ENCODE measurements at places on chromosomes 5 and 9.

- ATAC-seq, result no peak
Measured at GRCh38 chr9:68904454-68904853, 109.5 kb downstream of the PRKACG start.

- ATAC-seq, result no peak
Measured at GRCh38 chr5:1095302-1095989, 16.4 kb downstream of the SLC12A7 start.

DNA sequence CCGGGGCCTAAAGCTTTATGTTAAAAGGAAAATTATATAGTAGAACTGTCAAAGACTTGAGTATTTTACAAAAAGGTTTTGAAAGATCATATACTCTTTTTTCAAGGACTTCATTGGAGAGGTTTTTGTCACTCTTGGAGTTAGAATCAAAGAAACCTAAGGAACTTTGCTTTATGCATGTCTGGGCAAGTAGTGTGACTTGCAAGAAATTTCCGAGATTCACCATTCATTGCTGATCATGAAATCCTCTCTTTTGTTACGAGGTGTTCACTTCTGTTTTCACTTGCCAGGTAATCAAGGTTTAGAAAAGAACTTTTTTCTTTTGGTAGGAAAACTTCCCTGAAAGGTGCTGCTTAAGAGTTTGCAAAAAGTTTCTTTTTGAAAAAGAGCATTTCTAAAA lies 64.8 kb downstream of the NUP214 start:
- ATAC-seq, result no peak

DNA sequence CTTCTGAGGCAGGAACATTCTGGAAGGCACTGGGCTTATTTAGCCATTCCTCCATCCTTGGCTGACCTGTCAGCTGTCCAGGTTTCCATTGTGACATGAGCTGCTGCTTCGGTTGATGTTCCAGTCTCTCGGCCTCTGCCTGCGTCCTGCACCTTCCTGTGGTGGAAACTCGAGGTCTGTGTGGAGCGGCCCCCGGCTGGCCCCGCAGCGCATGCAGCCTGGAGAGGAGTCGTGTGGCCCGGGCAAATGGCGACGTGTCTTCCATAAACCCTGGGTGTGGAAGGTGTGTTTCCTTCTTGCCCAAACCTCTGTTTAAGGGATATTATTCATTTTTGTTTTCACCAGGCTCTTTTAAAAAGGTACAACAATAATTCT lies 36.5 kb upstream of the SLC9A3 start:
- no peak for ATAC-seq

DNA sequence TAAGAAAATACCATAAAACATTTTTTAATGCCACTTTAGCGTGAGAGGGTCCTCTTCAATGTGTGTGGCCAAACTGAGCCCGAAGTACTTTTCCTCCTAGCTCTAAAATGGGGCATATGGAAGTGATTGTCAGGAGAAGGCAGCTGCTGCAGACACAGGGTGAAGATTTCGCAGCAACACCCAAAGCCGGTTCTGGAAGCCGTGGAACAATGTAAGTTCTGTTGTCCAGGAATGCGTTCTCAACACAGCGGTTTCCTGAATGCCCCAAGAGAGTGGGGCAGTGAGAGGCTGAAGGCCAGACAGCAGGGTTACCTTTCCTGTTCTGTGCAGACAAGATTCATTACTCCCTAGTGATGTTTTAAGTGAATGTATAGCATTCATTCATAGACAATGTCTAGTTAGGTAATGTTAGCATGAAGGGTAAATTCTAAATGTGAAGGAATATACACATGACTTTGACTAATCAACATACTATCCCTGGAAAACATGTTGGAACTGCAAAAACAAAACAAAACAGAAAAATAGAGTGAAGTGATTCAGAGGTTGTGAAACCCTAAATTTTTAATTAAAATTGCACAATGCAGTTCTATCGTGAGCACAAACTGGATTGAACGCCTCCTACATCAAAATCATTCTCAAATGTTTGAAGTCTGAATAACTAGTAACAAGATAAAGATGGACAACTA lies 197.0 kb upstream of the SEMA6A start:
- peak; percentile 13 for ATAC-seq

GRCh38 chr9:88536951-88537760 lies 2.2 kb downstream of the NXNL2 start:
- no peak for ATAC-seq

DNA sequence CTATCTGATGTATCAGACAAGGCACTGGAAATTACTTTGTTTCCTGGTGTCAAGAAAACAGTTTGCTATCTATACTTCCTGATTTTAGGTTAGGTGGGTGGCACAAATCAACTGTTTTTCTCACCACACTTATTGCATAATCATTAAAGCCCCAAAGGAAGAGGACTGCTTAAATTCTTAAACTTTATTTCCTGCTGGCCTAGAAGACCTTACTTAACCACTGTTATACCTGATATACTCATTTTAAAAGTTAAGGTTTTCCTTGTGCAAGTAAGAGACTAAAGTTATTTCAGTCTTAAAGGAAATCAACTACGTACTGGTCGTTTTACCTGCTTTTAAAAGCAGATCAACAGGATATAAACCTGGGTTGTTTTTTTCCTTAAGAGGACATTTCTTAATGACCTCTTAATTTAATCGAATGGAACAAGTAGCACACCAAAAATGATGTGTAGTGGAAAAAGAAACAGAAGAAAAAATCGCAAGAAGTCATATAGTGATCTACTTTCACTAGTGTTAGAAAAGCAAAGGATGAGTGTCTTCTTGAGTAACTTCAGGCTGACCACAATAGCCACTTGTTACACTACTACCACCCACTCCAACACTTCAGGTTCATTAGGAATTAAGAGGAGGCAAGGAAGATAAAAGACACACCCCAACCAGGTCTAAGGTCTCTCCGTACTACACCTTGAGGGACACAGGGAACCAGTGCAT lies 974 bp downstream of the CLINT1 start:
- peak; percentile 4 for ATAC-seq

DNA sequence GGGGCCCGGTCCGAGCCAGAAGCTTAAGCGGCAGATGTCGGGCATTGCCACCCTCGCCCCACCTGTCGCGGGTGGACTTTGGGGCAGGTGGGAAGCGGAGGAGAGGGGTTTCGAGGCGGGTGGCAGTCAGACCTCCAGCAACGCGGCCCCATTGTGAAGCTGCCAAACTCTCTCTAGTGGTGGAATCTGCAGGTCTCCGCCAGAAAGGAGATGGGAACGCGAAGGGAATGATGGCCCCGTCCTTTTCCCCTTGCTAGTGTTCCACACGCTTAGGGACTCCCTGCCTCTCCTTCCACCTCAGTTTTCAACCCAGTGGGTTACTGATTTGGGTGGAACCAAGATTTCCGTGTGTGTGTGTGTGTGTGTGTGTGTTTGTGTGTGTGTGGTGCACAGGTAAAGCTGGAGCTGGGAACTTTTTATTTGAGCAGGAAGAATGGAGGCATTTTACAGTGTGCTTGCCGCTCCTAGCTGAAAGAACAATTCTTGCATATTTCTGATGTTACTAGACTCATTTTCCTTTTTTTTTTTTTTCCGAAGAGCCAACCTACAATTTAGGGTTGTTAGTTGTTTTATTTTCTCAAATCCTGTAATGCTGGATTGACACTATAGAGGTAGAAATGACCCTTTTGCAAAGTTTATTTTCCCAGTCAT lies 1.3 kb downstream of the MACIR start:
- ATAC-seq, result no peak

DNA sequence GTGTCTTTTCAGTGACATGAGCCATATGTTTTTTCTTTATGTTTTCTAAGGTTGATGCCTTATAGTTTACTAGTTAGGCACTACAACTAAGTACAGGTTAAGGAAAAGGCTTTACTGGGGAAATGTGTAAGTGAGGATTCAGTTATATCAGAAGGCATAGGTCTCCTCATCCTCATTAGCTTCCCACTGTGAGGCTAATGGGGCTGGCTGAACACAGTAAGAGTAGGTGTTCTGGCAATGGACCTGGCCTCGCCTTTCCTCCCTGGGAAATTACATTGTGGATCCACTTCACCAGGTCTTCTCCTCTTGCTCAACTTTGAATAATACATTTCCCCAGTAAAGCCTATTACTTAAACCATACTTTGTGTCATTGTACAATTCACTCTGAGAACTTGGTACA lies 225.5 kb downstream of the PTPRD start:
- ATAC-seq, result no peak

DNA sequence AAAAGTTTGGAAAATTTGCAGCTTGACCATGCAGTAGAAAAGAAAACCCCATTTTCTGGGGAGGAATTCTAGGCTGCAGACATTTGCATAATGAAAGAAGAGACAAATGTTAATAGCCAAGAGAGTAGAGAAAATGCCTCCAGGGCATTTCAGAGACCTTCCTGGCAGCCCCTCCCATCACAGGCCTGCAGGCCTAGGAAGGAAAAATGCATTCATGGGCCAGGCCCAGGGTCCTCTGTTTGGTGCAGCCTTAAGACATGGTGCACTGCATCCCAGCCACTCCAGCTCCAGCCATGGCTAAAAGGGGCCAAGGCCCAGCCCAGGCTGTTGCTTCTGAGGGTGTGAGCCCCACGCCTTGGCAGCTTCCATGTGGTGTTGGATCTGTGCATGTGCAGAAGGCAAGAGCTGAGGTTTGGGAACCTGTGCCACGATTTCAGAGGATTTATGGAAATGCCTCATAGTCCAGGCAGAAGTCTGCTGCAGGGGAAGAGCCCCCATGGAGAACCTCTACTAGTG lies 75.0 kb upstream of the OR13F1 start:
- ATAC-seq, result no peak

GRCh38 chr9:106111039-106111730 lies 416.8 kb downstream of the TMEM38B start:
- no peak for ATAC-seq

DNA sequence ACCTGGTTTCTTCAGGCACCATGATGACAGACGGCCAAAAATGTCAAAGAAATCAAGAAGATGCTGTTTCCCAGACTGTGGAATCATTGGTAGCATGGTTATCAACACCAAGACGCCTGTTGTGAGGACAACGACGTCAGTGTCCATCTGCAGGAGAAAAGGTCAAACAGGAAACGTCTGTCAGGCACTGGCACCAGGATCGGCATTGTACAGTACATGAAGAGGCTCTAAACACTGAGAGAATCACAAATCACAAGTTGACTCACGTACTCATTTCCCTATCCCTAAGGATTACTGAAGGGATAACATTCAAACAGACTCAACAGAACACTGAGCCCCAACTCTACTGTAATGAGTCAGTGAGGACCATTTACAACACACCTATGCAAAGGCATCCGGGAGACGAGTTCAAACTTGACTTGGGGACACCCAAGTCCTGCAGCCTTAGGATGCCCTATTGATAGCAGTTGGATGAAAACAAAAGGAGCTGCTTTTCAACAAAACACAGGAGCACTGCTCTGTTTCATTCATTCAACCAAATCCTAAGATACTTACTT lies 21.0 kb downstream of the TSC1 start:
- ATAC-seq, result no peak

GRCh38 chr9:107212613-107213012 lies 70.5 kb upstream of the RAD23B start:
- ATAC-seq, result no peak

DNA sequence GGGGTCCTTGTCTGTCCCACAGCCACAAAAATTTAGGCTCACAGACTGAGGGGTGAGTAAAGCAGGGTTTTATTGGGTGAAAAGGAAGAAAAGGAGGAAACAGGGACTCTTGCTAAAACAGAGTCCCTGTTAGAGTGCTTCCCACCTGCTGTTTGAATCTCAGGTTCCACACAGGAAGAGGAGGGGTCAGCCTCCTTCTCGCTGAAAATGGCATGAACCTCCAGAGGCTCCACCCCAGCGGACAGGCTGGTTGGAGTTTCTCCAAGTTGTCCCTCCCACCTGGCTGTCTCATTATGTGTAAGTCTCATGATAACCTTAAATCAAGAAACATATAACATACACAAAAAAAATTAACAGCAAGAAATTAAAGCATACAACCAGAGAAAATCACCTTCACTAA lies 28.3 kb upstream of the UHRF2 start:
- no peak for ATAC-seq

DNA sequence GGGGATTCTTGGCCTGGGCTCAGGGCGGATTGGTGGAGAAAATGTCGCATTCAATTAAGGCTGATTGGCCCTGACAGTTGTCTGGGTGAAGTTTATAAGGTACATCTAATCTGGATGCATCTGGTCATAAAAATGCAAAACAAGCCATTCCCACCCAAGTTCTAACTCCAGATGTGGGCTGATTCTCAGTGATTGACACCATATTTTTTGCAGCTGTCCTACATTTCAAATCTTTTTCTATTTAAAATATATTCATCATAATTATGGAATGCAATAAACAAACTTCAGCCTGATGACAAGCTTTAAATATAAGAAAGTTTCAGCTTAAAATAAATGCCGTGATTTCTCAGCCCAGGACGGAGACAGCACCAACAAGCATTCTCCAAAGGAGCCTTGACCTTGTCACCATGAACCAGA lies 146.4 kb upstream of the SMIM23 start:
- ATAC-seq, result no peak

- ATAC-seq, result peak; percentile 44
Measured at GRCh38 chr9:86946201-86947145, 833 bp downstream of the GAS1 start.

- ATAC-seq, result no peak
Measured at GRCh38 chr9:131410044-131410491, 16.2 kb downstream of the PRRC2B start.

DNA sequence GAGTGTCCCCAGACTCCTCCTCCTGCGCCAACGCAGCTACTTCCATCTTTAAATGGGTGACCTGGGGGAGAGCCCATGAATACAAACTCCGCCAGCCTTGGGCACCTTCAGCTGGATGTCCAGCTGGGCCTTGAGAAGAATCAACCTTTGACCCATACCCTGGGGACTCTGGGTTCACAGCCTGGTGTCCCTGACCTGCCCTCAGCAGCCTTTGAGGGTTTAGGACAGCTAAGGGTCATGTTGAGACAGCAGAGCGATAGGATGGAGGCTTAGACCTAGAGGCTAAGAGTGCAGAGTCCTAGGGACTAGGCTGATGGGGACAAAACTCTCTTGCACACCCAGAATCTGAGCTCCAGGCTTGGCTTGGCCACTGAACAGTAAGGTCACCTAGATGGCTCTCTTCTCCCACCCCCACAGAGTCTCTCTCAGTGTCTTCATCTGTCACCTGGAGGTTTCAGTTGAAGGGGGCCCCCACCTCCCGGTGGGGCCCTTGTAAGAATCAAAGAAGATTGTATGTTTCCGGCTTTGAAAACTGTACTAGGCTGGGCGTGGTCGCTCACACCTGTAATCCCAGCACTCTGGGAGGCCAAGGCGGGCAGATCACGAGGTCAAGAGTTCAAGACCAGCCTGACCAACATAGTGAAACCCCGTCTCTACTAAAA lies 6.7 kb upstream of the AQP3 start:
- ATAC-seq, result no peak

GRCh38 chr9:90772386-90772785 lies 29.2 kb upstream of the SYK start:
- ATAC-seq, result no peak

GRCh38 chr5:80474929-80475328 lies 13.0 kb upstream of the FAM151B start:
- ATAC-seq, result no peak
